ENCODE measurements at places on chromosomes 5 and 9. TPM values are rescaled to one million over a fixed set of nuclear protein-coding genes. Genes with fewer than 3 reads are reported as not detected.

DNA sequence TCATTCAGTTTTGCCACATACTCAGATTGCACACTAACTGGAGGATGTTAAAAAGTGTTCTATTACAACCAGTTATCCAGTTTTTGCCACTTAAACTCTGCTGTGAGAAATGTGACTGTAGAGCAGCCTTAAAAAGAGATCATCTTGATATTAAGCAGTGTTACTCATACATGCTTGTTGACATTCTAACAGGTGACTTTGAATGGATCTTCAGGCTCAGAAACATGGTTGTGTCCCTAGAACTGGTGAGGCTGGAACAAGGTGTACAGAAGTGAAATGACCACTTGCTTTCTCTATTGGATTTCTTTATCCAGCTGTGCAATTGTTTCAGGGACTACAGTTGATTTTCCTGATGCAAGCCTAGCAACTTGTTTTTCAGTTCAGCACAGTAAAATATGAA, 166.1 kb upstream of the CCDC152 start:
- H3K36me3 ChIP-seq, result no peaks in the 10 kb centered on the region
- no peak for DNase-seq
- peak overlapping the region; percentile 39 for H3K4me3 ChIP-seq
- H3K27me3 ChIP-seq, result no peaks in the 10 kb centered on the region
- no peak overlapping the region for H3K27ac ChIP-seq
- peaks cover 21% of the 10 kb centered on the region for H3K4me1 ChIP-seq

NOXA1 gene
- 9.6 TPM for total RNA-seq

- no peaks in the 10 kb centered on the region for H3K36me3 ChIP-seq
- no peaks in the 10 kb centered on the region for H3K27me3 ChIP-seq
- H3K4me3 ChIP-seq, result no peak overlapping the region
- H3K4me1 ChIP-seq, result no peaks in the 10 kb centered on the region
Observed at GRCh38 chr9:131297903-131298302, 8.4 kb downstream of the PLPP7 start.

- no peak for DNase-seq
- H3K4me3 ChIP-seq, result no peak overlapping the region
Observed at GRCh38 chr9:74721696-74722660, 165.7 kb downstream of the TRPM6 start.

ADRB2 gene
- total RNA-seq, result 2.8 TPM

GRCh38 chr9:133599470-133600173, 9.6 kb downstream of the FAM163B start:
- no peaks in the 10 kb centered on the region for H3K27me3 ChIP-seq
- DNase-seq, result no peak
- no peaks in the 10 kb centered on the region for H3K4me1 ChIP-seq
- H3K4me3 ChIP-seq, result no peak overlapping the region
- no peaks in the 10 kb centered on the region for H3K36me3 ChIP-seq

CCL27 gene
- not detected for total RNA-seq

TRAF1 gene
- total RNA-seq, result 36.4 TPM

DNA sequence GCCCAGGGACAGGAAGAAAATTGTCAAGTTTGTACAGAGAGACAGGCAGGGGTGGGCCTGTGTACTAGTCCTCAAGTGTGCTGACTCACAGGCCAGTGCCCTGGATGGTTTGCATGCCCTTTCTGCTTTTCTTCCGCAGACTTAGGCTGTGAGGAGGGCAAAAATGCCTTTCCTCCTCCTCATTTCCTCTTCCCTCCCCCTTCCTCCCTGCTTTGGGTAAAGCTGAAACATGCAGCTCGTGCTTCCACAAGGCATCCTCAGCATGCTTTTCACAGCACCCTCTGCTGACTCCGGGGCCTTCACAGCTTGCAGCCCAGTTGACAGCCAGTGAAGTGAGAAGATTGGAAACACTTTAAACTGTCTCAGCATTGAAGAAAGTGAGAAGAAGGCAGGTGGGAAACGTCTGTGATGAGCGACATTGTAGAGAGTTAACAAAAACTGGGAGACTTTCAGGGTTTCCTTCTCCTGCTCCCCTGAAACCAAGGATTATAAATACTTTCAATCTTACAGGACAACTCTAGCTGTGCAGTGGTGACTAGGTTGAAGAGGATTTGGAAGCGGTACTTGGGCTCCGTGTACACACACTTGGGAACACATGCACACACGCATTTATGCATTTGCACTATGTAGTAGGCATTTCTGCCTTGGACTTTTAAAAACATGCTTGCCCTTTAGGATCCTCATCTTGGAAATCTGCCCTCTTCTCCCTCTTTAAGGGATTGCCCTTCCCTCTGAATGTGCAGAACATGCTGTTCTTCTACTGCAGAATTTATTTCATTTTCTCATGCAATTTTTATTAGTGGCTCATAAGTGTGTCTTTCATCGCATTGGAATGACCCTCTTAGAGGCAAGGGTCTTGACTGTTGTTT, 138.8 kb downstream of the GRIA1 start:
- peak; percentile 49 for DNase-seq
- H3K27ac ChIP-seq, result peak overlapping the region; percentile 85
- no peaks in the 10 kb centered on the region for H3K27me3 ChIP-seq

KCNV2 gene
- not detected for total RNA-seq

DNA sequence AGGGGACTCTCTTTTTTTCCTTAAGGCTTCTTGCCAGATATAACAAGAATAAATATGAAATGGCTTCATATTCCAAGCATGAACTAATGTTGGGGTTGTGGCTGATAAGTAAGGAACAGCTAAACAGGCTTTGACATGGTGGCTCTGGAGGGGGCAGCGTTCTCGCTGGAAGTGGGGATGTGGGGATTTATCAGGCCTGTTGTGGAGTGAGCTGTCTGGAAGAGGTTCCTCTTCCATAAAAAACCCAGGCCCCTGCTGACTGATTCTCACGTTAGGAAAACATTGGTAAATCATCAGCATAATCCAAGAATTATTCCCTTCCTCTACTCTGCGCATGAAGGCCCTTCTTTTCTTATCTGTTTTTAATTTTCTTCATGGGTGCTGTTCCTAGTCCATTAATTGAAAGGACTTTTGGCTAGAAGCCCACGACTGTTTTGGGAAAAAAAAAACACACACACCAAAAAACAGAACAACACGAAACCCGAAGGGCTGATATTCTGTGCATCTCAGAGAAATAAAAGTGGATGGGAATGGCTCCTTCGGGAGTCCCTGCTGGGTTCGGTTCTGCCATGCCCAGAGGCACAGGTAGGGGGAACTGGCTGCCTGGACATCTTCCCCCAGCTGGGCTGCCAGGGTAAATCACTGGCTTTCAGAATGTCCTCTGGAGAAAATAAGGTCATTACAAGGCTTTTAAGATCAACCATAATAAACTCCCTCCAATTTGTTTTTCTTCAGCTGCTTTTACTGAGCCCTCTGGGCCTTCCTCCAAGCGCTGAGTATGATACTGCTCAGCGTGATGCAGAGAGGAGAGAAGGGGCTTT, 297.0 kb downstream of the SLIT3 start:
- H3K4me1 ChIP-seq, result peaks cover 6% of the 10 kb centered on the region
- no peak for DNase-seq
- H3K36me3 ChIP-seq, result no peaks in the 10 kb centered on the region
- H3K27ac ChIP-seq, result peak overlapping the region; percentile 10
- no peak overlapping the region for H3K4me3 ChIP-seq

DNA sequence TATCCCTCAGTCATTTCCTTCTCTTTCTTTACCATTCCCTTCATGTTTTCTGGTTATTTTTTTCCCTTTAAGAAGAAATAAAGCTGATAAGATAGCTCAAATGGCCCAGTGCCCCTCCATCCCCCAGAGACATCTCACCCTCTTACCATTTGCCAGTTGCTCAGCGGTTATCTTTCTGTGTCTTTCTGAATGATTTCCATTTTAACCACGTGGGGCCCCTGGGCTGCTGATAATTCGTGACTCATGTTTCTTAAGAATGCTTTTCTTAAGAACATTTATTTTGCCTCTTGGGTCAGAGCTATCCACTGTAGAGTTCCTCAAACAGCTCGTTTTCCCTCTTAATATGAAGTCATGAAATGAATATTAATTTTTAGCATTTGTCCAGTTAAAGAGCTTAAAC, 147.8 kb downstream of the MAST4 start:
- H3K27me3 ChIP-seq, result no peaks in the 10 kb centered on the region
- H3K36me3 ChIP-seq, result no peaks in the 10 kb centered on the region
- H3K4me1 ChIP-seq, result peaks cover 22% of the 10 kb centered on the region
- no peak overlapping the region for H3K4me3 ChIP-seq
- no peak for DNase-seq

GRCh38 chr5:151897020-151897552, 27.6 kb downstream of the GLRA1 start:
- DNase-seq, result no peak
- no peaks in the 10 kb centered on the region for H3K27me3 ChIP-seq

DNA sequence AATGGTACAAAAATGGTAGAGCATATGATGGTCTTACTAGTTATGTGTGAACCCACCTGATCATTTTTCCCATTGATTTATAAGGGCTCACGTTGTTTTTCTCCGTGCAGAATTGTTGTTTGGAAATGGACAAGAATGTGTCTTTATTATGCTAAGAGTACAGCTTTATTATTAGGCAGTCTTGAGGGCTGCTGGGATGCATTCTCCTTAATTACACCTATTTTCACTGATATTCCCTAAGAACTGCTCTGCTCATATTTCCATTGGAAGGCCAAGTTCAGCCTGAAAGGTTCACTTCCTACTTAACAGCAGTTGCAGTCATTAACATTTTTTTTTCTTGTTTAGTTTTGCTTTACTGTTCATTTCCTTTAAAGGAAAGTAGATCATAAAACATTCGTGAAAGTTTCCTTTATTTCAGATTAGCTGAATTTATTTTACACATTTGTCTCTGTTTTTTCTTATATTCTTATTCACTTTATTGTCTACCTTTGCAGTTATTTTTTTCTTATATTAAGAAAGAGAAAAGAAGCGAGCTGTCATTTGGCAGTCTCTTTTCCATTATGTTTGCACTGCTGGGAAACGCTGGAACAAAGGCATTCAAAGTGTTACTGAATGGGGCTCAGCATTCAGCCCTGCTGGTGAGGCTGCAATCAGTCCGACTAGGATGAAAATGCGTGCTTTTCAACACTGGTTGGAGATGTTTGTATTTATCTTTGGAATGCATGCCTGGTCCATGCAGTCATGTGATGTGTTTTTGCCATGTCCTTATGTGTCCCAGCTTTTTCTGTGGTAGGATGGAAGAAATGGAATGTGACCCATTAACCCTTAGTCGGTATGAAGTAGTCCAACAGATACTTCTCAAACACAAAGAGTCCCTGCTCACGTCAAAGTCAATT, 602.7 kb upstream of the ZNF608 start:
- H3K27me3 ChIP-seq, result no peaks in the 10 kb centered on the region
- H3K4me3 ChIP-seq, result no peak overlapping the region
- H3K4me1 ChIP-seq, result peaks cover 4% of the 10 kb centered on the region

DNA sequence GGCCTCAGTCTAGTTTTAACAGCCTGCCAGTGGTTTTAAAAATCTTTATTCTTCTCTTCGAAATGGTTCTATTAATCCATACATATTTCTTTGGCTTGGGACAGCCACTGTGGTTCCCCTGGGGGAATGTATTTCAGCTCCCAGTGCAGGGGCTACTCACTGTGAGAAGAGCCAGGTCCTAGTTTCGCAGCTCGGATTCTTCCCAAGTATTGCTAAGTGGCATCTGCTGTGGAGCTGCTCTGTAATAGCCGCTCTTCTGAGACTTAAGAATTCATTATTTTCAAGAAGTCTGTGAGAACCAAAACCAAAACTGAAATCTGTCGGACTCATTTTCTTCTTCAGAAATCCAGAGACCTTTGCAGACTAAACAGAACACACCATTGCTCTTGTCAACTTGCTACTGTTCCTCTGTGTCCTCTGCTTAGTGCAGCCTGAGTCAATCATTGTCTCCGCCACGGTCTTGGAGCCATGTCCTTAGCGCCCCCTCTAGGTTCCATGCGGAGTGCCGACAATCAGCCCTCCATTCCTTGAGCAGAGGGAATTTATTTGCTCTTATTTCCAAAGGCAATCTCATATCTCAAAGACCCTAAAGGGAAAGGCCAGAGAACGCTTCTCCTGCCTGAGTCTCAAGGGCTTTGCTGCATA, 478.2 kb downstream of the SPATA31D1 start:
- peak overlapping the region; percentile 30 for H3K4me3 ChIP-seq
- no peaks in the 10 kb centered on the region for H3K4me1 ChIP-seq
- no peaks in the 10 kb centered on the region for H3K27me3 ChIP-seq
- no peak for DNase-seq
- H3K27ac ChIP-seq, result no peak overlapping the region

DNA sequence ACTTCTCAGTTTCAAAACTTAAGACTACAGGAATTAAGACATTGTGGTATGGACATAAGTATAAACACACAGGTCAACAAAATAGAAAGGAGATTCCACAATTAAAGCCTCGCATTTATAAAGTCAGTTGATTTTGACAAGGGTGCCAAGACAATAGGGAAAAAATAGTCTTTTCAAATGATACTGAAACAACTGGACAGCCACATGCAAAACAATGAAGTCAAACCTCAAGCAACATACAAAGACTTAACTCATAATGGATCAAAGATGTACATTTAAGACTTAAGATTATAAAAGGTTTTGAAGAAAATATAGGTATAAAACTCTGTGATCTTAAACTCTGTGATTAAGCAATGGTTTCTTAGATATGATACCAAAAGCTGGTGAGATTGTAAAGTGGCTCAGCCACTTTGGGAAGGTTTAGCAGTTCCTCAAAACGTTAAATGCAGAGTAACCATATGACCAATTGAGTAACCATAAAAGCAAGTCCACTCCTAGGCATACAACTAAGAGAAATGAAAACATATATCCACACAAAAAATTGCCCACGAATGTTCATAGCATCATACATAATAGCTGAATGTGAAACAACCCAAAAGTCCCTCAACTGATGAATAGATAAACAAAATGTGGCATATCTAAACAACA, 22.0 kb downstream of the HINT1 start:
- no peaks in the 10 kb centered on the region for H3K36me3 ChIP-seq
- H3K4me3 ChIP-seq, result no peak overlapping the region
- H3K27ac ChIP-seq, result no peak overlapping the region
- H3K27me3 ChIP-seq, result no peaks in the 10 kb centered on the region
- no peak for DNase-seq

DNA sequence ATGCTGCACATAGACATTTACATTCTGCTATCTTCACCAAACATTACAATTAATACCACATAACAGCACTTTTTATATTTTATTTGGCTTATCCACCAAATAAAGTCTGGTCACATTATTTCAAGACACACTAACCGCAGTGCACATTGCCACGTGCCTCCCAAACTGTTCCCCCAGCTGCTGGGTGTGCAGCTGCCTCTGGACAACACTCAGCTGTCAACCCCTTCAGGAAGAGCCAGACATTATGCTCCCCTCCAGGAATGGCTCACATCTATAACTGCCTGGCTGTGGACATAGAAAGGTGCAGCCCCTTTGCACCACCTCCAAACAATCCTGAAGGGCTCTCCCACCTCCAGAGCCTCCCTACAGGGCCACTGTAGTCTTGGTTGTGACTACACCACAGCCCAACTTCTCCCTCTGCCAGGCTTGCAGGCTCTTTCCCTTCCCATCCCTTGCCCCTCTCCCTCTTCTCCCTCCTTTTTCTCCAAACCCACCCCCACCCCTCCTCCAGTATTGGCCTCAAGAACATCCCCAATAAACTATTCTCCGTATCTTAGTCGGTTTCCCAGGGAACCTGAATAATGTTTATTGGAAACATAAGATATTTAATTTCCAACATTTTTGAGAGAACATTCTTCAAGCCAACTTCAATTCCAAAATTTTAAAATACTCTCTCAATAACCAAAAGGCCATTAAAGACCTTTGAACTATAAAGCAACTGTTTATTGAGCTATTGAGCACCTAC, 372.3 kb downstream of the CTNND2 start:
- no peak overlapping the region for H3K27ac ChIP-seq
- no peak overlapping the region for H3K4me3 ChIP-seq
- no peaks in the 10 kb centered on the region for H3K4me1 ChIP-seq
- no peak for DNase-seq
- no peaks in the 10 kb centered on the region for H3K27me3 ChIP-seq

EIF4E1B gene
- not detected for total RNA-seq

RANBP3L gene
- 10.7 TPM for total RNA-seq

LHX6 gene
- total RNA-seq, result 5.0 TPM

TPPP gene
- total RNA-seq, result 9.9 TPM
